ENCODE measurements at places on chromosomes 4 and X. TPM values are rescaled to one million over a fixed set of nuclear protein-coding genes. Genes with fewer than 3 reads are reported as not detected.

The SMIM31 gene
- total RNA-seq = not detected

DNA sequence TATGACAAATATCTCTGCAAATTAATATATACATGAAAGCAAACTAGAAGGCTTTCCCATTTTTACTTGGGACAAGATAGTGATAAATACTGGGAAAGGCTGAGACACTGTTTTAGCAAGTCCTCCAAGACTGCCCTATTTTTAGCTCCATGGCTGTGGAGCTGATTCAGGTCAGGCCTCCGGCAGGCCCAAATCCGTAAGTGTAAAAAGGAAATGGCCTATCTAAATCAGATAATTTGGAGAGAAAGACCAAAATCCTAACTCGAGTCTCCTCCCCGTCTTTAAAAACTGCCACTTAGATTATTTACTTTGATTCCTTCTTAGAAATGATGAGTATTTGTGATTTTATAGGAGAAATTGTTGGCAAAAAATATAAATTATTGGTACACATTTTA lies 2.9 kb downstream of the OTUD4 start:
- DNase-seq = no peak

The TSPAN7 gene
- 21.8 TPM for total RNA-seq

GRCh38 chr4:156959298-156959702 lies 12.3 kb downstream of the PDGFC start:
- DNase-seq = no peak

GRCh38 chr4:25474690-25475089 lies 97.6 kb downstream of the ANAPC4 start:
- DNase-seq = no peak

DNA sequence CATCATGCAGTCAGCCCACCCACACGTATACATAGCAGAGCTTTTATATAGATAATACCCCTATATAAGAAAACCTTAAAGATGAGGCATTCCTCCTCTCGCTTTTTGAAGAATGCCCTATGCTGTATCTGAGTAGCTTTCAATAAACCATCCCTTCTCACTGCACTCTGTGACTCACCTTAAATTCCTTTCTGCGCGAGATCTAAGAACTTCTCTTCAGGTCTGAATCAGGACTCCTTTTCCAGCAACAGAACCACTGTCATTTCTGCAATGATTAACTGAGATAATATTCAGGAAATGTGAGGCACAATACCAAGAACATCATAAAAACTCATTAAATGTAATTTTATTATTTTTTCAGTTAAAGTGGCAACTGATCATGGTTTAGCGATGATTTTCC lies 76.4 kb upstream of the DCLK2 start:
- DNase-seq = no peak

All from progenitor cell of endocrine pancreas (in vitro differentiated cells).